SJCRH30 (cell line): ENCODE measurements at places on chromosomes 3 and 15. TPM values are rescaled to one million over a fixed set of nuclear protein-coding genes. Genes with fewer than 3 reads are reported as not detected.
A peak's percentile ranks its signal among the peaks of the same experiment; 100 is the strongest.

MYO5A gene
- total RNA-seq: 15.2 and 15.5 TPM in 2 replicates

DNA sequence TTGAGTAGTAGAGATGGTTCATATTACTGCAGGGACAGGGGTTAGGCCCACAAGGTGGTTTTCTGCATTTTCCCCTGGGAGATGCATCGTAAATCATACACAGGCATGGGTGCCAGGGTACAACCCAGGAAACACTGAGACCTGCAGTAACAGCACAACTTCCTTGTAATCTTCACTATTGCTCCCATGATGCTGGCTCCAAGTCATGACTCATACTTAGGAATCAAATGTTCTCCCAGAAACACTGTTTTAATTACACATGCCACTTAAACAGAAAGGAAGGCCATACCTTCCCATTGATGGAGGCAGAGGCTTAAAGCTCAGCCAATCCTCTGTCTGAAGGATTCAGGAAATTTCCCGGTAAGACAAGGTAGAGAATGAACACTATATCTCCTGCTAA is 106.5 kb downstream of the ERC2 start:
- DNase-seq: no peak

- DNase-seq: no peak
These were observed 4.8 kb upstream of the VILL start for GRCh38 chr3:37985637-37986320.

DNA sequence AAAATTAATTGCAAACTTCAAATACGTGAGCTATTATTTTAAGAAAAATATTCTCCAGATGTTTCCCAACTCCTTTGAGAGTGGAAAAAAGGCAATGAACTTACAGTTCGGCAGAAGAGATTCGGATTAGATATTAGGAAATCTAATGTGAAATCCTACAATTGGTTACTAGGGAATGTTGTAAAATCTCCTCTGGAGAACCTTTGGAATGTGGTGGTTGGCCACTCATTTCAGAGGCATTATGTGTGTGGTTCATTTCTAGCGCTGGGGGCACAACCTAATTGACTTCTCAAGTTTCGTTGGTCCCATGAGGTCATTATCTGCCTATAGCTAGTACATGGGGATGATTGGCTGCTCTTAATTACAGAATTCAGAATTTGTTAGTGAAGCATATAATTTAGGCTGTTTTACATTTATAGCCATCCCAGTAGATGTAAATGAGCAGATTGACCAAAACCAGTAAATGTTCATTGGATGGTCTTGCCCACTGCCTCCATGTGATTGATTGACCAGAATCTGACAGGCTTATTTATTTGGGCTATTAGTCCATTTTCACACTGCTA is 34.6 kb upstream of the CMSS1 start:
- peak; percentile 72 for DNase-seq

- no peak for DNase-seq
These were observed 377.5 kb downstream of the EDEM1 start for GRCh38 chr3:5565026-5565425.

- peak; percentile 70 for DNase-seq
These were observed 5.9 kb upstream of the ADGRG7 start for GRCh38 chr3:100603469-100603868.

- no peak for DNase-seq
These were observed 85.4 kb downstream of the ZNF385D start for GRCh38 chr3:21665444-21666100.

GRCh38 chr3:73084170-73084569 is 22.7 kb downstream of the EBLN2 start:
- DNase-seq: no peak

GRCh38 chr15:66498501-66499386 is 1.2 kb upstream of the SNAPC5 start:
- no peak for DNase-seq

GRCh38 chr3:121431726-121432517 is 113.9 kb downstream of the POLQ start:
- DNase-seq: no peak
